ENCODE measurements at places on chromosomes 4 and X.

DNA sequence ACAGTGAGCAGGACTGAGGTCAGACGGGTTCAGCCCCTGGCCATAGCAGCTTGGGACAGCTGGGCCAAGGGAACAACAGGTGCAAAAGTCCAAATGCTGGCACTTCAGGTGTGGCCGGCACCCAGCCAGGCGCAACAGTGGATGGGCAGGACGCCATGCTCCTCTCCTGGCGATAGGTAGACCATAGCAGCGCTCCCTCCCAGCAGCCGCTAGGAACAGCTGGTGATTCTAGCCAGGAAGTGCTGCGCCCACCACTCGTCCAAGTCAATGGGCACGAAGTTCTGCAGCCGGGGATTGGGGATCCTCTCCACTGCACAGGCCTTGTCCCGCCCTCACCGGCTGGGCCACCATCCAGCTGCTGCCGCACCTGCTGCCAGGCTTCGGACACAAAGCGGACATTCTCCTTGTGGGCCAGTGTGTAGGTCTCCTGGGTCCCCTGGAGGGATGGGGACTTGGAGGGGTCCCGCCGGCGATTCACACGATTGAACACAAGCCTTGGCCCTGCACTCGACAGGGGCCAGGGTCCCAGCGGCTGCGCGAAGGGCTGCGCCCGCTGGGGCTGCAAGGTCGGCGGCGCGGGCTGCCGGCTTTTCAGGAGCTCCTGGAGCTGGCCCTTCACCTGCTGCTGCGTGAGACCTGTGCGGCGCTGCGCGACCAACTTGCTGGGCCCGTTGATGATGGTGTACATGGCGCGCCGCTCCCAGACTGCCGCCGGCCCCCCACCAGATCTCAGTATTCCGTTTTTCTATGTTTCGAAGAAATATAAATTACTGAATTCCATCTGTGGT is 227.5 kb upstream of the STK26 start:
- no peak for DNase-seq

- DNase-seq: no peak
Observed at GRCh38 chr4:19486400-19486799, 765.3 kb upstream of the SLIT2 start.

DNA sequence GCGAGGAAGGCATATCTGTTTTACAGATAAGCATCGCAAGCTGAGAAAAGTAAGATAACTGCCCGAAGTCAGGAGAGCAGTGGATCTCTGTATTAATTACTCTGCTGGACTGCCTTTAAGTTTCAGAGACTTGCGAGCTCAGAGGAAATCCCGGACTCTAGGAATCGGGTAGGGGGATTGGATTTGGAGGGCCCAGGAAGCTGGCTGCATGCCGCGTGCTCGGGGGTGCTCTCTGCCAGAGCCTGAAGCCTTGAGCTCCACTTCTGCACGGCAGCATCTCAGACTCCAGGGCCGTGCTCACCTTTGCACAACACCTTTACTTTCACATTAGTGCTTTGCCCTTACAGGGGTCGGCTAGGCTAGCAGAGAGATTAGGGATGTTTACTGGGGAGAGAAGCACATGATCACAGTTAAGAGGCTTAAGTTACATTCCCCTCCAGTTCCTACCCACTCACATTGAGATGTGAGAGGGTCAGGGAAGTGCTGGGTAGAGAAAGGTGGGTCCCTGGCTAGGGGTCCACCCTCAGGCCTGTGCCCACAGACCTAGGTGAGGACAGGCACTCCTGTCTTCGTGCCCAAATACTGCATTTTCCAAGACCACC is 57.0 kb downstream of the TRIML1 start:
- DNase-seq: no peak

DNA sequence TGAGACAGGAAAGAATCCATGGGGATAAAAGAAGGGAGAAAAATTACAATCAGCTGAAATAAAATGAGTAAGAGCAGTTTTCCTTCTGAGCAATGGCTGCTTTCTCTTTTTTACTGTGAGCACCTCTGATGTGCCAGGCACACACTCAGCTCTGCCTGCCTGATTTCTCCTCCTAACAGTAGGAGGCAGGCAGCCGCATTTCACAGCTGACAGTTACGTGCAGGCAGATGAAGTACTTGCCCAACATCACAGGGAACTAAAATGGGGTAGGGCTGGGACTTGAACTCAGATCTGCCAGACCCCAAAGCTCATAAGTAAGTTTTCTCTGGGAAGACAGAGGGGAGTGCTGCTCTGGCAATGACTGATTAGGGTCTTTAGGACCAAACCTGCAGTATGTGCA is 54.6 kb downstream of the C4orf50 start:
- no peak for DNase-seq

- DNase-seq: no peak
Observed at GRCh38 chrX:65034292-65034667, 58.0 kb upstream of the ZC4H2 start.

DNA sequence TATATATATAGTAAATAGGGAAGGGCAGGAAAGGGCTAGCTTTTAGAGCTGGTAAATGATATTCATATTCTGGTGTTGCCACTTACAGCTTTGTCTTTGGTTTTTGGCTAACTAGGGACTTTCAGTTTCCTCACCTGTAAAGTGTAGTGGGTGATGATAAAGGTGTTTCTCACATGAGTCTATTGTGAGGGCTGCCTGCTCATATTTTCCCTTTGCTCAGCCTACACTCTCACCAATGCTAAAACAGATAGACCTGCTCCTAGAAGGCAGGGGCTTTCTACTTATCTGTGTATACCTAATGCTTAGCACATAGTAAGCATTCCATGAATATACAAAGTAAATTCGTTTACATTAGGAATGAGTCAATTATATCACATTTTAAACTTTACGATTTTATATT is 137.2 kb upstream of the HS3ST1 start:
- no peak for DNase-seq

- DNase-seq: no peak
Observed at GRCh38 chrX:8971116-8971515, 62.8 kb downstream of the FAM9B start.

GRCh38 chrX:29852767-29853166 is 362.6 kb upstream of the MAGEB2 start:
- DNase-seq: no peak

GRCh38 chr4:8164194-8164565 is 5.6 kb upstream of the ABLIM2 start:
- DNase-seq: no peak

GRCh38 chr4:185307136-185307950 is 88.4 kb downstream of the LRP2BP start:
- DNase-seq: no peak

DNA sequence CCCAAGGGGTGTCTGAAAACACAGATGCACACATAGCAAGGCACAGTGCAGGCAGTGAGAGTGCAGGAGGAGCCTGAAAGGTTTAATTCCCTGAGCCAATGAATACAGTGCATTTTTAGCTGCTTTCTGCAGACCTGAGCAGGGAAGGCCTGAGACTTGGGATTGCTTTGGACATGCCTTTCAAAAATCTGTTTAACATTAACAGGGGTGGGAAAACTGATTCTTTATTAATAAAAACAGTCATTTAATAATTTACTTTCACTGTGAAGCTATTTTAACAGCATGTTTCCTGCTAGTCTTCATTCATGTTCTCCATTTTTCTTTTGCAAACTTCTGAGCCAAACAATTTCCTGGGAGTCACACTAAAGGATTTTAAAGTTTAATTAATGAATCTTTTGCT is 488.1 kb downstream of the SMARCA1 start:
- no peak for DNase-seq

DNA sequence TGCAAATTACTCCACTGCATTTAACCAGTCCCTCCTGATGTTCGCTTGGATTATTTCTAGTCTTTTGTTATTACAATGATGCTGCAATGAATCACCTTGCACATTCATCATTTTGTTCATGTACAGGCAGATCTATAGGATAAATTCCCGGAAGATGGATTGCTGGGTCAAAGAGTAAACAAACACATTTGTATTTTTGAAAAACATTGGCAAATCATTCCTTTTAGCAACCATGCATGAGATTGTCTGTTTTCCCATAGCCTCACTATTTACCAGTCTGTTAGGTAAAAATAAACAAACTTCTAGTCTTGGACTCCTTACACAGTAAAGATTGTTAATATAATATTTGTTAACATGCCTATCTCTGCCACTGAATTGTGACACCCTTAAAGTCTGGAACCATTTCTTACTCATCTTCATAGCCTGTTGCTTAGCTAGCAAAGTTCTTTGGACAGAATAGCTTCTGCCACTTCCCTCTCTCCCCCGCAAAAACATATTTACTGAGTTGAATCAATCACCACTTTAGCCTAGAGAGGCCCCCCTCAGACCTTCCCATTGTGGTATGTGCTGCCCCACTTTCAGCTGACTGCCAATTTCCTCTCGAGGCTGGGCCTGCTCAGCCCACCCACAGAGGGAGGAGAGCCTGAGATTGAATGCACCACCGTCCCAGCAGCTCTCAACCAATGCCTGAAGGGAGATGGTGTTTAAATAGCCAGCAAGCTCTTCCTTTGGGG is 108.4 kb upstream of the ATXN3L start:
- no peak for DNase-seq

DNA sequence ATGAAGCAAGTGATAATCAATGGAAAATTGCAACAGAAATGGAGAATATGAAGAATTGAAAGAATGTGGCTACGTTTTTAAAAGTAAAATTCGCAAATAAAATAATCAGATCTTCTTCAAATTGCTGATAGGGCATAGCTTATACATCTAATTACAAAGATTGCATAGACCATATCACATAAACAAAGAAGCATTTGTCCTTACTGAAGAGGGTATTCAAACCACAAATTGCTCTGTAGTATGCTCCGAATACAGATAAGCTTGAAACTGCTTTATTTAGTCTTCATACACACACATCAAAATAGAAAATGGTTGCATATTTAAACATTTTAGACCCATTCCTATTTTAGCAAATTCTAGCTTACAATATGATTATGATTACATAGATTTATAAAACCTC is 206.7 kb upstream of the SLIT2 start:
- DNase-seq: no peak

- DNase-seq: no peak
Observed at GRCh38 chr4:7424553-7425111, 10.1 kb downstream of the PSAPL1 start.

DNA sequence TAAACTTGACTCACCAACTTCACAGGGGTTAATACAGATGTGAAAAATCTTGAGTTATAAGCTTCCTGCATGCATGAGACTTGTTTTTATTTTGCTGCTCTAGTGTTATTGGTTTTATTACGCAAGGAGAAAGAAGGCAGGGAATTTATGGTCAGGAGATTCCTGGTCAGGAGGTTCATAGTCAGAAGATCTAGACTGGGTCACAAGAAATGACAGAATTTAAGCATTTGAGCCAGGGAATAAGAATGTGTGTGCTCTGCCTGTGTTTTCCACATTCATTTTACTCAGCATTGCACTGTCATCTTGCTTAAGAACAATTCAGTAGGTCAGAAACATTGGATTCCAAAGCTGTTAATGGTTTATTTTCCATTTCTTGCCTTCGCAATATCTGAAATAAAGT is 2522.1 kb downstream of the ARAP2 start:
- no peak for DNase-seq

- DNase-seq: no peak
Observed at GRCh38 chrX:118861338-118861737, 37.7 kb downstream of the ZCCHC12 start.

GRCh38 chr4:1405636-1406393 is 427 bp downstream of the NKX1-1 start:
- DNase-seq: no peak

- DNase-seq: no peak
Observed at GRCh38 chr4:6881908-6882307, 27.7 kb upstream of the TBC1D14 start.

DNA sequence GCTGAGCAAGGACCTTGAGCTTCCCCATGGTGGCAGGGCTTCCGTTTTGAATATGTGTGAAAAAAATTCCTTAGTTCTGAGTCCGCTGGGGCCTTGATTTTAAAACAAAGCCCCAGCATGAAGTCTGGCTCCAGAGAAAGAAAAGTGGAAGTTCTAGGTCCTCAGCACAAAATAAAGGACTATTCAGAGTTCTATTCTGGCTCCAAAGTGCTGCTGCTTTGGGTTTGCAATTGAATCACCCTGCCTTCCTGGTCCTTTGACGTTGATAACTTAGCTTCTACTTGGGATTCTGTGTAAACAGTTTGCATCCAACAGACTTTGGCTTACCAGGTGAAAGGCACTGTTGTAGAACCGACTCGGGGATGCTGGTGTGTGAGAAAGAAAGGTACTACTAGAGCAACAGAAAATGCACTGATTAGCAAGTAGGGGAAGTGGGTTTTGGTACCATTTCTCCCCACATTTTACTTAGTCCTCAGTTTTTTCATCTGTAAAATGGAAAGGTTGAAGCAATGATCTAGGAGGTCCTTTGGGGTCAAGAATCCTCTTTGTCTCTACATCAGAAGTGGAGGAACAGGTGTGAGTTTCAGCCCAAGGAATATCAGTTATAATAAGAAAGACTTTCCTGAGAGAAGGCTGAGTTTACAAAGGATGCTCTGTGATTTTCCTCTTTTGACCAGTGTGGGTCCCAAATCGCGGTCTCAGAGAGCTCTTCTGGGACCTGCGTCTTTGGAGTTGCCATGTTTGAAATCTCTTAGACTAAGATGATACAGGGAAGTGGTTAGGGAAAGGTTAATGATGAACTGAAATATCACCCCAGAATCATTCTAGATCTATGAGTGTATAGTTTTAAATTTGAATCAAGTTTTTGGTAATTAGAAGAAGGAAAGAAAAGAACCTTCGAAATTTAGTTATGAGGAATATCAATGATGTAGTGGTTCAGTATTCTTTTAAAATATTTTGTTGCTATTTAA is 28.2 kb downstream of the IGFBP7 start:
- no peak for DNase-seq

GRCh38 chr4:108159845-108160244 is 8.9 kb downstream of the LEF1 start:
- no peak for DNase-seq

DNA sequence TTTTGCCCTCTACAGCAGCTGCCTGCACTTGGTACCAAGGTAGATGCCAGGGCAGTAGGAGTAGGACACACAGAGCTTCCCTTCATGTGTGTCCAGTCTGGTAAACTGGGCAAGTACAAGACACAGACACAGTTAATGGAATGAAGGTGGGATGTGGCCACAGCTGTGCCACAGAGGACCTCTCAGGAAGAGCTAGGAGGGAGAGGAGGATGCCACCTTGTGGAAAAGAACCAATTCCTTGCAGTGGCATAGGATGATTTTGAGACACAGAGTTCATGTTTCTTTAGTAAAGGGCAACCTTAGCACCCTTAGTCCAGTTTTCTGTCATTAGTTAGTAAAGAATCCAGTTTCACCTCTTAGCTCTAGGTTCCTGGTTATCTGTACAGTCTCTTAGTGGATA is 36.3 kb upstream of the TBC1D14 start:
- DNase-seq: no peak

- no peak for DNase-seq
Observed at GRCh38 chr4:25169446-25169845, 9.2 kb upstream of the SEPSECS start.
